ENCODE measurements at places on chromosomes 13 and 19.
A peak's percentile ranks its signal among the peaks of the same experiment; 100 is the strongest.

DNA sequence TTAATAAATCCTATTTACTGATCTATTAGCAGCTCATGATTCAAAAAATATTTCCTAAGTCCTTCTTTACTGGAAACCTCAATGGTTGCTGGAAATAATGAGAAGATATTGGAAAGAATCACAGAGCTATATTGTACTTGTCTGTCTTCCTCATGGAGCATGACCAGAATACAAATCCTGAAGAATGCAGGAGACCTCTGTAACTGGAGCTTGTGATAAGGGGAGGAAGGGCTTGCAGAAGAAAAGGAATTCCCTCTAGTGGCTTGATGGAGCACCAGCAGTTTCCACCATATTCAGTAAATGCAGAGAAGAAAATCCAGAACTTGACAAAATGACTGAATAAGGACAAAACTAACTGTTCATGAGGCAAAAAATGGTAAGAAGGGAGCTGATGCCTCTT lies 1333.1 kb downstream of the EFNB2 start:
- DNase-seq: no peak

- DNase-seq: no peak
Measured at GRCh38 chr13:73981595-73981994, 152.6 kb downstream of the KLF12 start.

DNA sequence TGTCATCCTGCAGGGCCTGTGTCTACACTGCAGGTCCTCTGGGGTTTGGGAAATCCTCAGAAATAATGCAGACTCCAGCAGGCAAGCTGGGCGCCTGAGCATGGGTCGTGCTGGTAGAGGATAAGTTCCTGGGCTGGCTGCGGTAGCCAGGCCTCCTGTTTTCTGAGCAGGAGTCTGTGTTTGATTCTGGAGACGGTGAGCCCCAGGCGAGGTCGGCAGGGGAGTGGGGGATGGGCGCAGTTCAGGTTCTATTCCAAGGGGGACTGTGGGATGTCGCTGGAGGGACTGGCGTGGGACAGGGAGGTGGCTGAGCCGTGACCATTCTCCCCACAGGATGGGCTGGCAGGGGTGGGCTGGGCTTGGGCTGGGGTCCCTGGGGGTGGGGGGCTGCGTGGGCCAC lies 154.7 kb downstream of the KDM4B start:
- no peak for DNase-seq

- DNase-seq: no peak
Measured at GRCh38 chr19:36392916-36393673, 14.1 kb upstream of the ZFP14 start.

DNA sequence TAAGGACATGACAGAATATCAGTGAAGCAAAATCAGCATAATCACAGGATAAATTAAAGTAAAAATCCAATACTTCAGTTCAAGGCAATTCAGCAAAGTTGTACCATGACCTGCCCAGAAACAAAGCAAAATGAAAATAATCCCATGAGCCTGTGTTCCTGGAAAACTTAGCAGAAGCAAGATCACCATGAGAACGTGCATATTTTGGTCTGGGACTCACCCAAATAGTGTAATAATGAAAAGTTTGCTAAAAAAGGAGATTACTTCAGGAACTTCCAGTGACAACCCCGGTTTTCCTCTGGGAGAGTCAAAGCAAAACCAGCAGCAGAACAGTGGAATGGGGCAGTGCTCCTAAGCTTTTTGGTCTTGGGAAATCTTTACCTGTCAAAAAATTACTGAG lies 14.9 kb upstream of the RPL21 start:
- no peak for DNase-seq

DNA sequence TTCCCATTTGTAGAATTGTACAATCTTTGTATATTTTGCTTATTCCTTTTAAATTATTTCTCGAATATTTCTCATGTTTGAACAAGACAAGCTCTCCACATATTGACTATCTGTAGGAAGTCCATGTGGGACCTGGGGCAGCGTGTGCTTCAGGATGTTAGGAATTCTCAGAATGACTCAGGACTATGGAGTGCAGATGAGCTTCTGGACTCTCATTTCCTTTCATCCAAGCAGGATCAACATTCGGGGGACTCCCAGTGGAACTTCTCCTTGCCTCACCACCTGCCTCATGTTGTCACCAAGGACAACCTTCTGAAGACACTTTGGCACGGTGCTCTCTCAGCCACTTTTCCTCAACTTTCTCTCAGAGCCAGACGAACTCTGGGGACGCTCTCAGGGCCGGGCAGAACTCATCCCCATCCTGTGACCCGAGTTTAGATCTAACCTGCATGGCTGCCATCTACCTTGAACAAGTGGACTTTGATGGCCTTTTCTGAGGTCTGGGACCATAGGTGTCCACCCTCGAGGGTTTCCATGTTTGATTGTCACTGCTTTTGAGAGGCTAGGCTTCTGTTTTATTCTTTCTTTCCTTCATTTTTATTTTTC lies 441.7 kb downstream of the IRS2 start:
- no peak for DNase-seq

DNA sequence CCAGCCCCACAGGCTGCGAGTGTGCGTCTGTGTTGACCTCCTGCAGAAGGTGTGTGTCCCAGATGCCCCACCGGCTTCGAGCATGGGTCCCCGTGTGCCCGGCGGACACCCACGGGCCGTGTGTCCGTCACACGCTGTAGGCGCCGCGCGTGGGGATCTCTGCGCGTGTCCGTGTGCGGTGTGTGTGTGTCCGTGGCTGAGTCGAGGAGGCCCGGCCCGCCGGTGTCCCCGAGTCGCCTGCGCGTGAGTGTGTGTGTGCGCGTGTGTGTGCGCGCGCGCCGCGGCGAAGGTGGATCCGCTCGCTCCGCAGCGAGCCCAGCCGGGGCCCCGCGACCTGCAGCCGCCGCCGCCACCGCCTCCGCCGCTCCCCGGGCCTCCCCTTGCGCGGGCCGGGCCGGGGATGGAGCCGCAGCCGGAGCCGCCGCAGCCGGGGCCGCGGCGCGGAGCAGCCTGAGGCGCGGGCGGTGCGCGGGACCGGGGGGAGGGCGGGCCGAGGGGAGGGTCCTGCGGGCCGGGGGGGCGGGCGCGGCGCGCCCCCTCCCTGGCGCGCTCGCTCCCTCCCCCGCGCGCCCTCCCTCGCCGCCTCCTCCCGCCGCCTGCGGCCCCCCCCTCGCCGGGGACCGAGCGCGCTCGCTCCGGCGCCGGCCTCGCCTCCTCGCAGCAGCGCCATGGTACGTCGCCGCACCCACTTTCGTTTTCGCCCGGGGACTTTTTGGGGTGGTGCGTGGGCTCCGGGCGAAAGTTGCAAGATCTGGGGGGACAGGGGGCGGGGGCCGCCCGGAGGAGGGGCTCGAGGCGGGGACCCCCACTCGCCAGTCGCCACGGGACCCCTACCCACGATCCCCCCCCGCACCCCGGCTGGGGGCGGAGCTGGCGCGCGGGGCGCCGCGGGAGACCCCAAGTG lies 7.1 kb upstream of the NFIC start:
- peak; percentile 64 for DNase-seq

DNA sequence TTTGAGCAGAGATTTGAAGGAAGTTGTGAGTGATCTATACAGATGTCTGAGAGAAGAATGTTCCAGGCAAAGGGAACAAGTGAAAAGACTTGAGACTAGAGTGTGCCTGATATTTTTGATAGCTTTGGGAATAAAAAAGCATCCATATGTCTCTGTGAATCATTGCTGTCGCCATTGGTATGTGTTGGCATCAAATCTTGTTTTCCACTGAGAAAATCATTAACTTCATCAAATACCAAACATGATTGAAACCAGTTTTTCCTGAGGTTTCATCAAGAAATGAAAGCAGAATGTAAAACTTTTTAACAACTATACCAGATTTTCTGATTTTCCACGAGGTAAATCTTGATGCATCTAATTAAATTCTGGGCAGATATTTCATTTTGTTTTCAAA lies 862.6 kb downstream of the DIAPH3 start:
- DNase-seq: no peak

GRCh38 chr13:36880961-36881360 lies 39.1 kb downstream of the SMAD9 start:
- no peak for DNase-seq

DNA sequence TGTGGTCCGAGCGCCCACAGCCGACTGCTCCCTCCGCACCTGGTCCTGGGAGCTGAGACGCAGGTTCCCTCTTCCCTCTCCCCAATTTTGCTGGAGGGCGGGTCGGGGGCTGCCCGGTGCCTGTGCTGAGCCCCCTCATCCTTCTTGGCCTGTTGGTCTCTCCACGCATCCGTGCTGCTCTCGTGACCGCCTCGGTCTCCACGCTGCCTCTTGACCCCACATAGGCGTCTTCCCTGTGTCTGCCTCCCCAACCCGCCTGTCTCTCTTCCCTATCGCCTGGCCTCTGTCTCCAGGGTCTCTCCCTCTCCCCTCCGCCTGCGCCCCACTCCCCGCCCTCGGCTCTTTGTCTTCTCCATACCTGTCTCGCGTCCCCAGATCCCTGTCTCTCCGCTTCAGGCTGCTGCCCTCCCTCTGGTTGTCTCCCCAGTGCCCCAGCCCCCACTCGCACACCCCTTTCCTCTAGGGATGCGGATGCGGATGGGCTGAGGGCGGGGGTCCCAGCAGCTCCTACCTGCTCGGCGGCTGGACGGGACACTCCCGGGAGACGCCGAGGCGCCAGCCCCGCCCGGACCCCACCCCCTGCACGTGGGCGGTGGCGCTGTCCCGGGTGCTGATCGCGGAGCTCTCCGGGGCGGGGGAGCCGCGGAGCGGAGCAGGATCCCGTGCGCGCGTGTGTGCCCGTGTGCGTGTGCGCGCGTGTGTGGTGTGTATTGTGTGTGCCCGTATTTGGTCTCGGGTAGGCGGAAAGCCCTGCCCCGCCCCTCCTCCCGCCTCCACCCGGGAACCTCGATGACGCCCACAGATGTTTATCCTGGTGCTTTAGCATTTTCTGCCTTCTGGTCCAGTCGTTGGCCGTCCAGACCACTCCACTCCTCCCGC lies at the start of gene SYT5:
TSS of gene SYT5 (minus strand) at position 684 of the 879 bp plus-strand sequence. CDS start 1,248 bp downstream, outside the sequence.
- peak; percentile 46 for DNase-seq

DNA sequence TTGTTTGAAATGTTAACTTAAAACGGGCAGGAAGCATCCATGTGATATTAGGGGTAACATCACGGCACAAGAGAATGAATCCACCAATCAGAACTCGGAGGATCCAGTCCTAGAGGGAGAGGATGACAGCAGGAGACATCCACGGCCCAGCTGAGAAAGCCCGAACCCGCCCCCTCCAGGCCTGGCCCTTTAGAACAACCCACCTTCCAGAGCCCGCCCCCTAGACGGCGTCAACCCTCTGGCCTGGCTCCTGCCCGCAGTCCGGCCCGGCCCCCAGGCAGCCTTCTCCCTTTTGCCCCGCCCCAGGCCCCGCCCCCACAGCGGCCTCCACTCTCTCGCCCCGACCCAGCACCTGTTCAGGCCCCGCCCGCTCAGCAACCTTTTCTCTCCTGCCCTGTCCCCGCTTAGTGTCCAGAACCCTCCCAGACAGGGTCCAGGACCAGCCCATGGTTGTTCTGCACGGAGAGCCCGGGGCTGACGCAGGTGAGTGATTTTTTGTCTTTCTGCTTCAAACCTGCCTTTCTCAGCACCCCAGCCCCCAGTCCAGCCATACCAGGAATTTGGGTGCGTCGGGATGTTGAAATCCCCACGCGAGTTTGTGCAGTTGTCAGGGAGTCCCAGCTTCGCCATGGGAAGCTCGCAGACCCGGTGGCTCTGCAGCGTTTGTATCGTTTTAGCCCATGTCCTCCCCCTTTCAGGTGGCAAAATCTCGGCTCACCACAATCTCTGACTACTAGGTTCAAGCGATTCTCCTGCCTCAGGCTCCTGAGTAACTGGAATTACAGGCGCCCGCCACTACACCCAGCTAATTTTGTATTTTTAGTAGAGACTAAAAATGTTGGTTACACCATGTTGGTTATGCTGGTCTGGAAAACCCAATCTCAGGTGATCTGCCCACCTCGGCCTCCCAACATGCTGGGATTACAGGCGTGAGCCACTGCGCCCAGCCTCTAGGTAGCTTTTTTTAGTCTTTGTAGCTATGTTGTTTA lies 16.1 kb downstream of the ZNF816 start:
- no peak for DNase-seq

DNA sequence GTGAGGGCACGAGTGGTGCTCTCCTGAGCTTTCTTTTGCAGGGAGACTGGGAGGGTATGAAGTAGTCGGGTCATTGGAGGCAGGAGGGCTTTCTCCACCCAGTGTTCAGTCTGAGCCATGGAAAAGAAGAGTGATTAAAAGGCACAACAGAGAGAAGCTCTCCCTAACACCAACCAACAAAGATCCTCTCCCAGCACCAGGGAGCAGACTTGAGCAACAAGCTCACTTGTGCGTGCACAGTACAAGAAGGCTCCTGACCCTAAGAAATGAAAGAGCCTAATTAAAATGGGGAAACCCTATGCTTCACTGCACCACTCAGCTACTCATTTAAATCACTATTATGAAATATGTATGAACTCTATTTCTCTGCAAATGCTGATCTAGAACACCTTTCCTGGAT lies 276.3 kb upstream of the SOX21 start:
- no peak for DNase-seq

DNA sequence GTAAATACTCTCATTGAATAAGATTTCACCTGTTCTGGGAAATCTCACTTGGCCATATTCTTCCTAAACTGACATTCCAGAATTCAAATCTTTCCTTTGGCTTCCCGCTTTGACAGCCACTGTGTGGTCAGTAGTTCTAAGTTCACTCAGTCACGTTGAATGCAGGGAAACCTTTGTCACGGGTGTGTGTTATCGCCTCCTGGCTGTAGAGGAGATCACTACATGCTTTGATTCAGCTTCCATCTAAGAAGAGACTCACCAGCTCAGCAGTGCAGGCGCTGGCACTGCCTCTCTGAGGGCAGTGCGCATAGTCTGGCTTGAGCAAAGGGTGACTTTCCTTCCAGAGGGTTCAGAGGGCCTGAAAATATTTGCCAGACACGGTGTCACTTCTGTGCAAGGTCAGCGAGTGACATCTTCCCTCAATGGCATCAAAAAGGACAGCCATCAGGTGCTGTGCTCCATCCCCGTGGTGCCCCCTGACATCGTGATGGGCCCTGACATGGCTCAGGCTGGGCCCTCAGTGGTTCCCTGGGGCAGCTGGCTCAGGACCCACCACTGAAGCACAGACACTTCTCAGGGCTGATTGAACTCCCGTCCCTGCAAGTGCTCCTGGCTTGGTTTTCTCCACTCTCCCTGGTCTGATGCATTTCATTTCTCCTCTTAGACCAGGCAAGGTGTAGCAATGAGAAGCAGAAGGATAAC lies 635.4 kb upstream of the ARGLU1 start:
- no peak for DNase-seq

DNA sequence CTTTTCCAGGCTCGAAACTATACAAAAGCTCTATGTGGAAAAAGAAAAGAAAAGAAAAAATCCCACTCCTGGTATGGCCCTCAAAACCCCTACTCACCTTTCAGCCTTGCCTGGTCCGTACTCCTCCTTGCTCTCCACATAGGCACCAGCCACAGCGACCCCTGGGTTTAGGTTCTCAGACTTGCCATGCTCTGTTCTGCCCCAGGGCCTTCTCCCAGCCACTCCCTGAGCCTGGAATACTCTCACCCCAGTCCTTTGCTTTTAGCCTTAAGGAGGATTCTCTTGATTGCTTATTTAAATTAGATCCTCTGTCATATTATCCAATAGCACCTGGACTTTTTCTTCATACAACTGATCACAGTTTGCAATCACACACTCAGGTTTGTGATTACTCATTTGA lies 522.5 kb downstream of the DIAPH3 start:
- no peak for DNase-seq

- DNase-seq: no peak
Measured at GRCh38 chr13:91950803-91951202, 552.4 kb downstream of the GPC5 start.
